ENCODE measurements at places on chromosomes 6 and 20. TPM values are rescaled to one million over a fixed set of nuclear protein-coding genes. Genes with fewer than 3 reads are reported as not detected.
A peak's percentile ranks its signal among the peaks of the same experiment; 100 is the strongest.

GRCh38 chr20:4153661-4154238 is 138.4 kb upstream of the RNF24 start:
- no peak for DNase-seq

DNA sequence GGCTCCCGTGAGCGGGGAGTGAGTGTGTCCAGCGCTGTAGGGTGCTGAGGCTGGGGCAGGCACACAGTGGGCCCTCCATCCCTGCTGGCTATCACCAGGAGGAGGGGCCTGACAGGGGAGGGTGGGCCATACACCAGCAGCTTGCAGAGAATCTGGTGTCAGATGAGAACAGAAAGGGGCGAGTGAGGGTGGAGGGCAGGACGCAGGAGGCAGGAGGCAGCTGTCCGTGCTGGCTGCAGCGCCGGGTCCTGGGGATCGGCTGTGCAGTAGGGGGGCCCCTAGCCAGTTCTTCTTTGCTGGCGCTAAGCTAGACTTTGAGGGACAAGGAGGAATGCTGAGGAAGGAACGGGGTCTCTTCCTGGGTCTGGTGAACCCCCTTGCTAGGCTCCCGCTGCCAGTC is 1.6 kb upstream of the CABLES2 start:
- no peak for DNase-seq

DNA sequence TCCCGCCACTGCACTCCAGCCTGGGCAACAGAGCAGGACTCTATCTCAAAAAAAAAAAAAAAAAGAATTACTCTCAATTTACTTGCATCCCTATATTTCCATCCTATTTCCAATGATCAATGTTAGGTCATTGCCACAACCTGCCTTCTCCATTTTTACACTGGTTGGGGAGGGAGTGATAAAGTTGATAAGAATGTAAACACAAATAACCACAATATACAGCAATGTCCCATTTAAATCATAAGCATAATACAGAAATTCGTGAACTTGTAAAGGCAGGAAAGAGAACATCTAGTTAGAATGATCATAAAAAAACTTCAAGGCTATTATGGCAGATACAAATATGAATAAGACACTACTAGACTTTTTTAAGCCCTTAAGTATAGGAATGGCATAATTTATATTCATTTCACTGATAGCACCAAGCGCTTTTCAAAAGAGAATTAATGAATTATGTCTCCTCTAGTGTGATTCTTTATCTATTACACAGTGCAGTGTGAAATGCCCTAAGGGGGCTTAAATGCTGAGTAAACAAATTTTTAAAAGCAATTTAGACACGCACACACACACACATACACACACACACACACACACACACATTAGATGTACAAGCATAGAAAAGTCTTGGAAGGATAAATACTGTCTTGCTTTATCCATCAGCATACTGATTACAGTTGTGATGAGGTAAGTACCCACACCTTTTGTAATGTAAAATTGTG is 33.5 kb upstream of the RAB23 start:
- DNase-seq = no peak

DNA sequence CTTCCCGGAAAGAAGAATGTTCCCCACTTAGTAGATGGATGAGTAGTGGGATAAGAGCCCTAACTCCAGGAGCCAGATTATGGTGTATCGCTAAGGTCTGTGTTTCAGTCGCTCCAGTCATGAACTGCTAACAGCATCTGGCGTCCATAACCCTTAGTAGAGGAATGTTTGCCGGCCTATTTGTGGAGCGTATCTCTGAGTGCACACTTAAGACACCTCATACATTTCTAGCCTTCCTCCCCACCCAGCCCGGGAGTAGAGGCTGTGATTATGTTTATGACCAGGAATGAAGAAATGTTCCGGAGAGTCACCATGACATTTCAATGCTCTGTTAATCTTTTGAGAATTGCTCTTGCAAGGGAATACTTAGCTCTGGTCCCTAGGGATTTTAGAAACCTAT is 251.1 kb upstream of the SOX4 start:
- no peak for DNase-seq

DNA sequence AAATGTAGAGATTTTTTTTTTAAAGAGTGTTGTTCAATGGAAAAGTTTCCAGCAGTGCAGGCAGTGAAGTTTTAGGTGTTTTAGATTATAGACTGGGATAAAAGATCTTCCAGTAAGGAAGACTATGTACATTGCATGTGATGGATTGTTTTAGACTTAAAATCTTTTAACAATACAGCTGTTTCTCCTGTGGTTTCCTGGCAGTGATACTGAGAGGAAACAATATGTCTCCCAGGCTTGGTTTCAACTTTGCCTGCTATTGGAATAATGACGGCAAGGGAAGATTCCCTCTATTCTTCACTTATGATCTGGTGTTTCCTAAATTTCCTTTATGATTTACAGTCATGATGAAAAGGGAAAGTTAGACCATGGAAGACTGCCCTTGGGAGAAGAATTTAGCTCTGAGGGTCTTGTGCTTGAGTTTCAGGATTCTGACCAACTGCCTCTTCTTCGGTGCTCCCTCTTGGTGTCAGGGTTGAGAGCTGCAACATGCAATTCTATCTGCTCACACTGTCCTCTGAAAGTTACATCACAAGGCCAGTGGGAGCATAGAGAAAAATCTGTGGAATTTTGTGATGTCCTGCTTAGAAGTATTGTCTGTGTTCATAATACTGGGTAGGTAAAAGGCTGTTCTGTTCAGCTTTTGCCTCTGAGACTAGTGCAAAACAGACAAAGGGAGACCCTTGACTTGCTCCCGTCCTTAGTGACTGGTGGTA is 262.8 kb upstream of the MAN1A1 start:
- DNase-seq = no peak

DNA sequence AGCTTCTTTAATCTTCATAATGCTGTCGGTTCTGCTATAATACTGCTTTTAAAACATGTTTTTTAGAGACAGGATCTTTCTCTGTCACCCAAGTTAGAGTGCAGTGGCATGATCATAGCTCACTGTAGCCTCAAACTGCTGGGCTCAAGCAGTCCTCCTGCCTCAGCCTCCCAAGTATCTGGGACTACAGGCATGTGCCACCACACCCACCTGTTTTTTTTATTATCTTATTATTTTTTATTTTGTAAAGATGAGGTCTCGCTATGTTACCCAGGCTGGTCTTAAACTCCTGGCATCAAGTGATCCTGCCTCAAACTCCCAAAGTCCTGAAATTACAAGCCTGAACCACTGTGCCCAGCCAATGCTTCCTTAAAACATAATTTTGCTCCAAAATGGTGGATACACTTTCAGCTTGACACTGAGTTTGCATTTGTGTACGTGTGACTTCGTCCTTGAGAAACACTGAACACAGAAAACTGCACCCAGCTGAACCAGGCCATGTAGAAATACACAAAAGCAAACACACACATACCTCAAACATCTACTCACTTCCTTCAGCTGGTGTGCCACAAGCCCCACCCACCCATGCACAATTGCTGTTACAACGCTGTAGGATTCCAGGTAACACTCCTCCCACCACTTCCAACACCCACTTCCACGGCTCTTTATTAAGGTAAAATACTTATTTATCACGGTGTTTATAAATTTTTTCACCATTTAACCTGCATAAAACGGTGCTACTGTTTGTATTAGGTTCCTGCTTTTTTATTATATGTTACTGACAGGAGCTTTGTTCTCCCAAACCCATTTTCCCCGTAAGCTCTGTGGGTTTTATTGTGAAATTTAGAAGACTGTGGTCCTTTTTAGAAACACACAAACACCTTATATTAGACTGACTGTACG is 109.1 kb downstream of the TSHZ2 start:
- DNase-seq = peak; percentile 17

Gene GRM1
- total RNA-seq = not detected

Gene EFCAB8
- not detected for total RNA-seq

Gene MUCL3
- total RNA-seq = not detected
